ENCODE measurements at places on chromosomes 4 and X.

DNA sequence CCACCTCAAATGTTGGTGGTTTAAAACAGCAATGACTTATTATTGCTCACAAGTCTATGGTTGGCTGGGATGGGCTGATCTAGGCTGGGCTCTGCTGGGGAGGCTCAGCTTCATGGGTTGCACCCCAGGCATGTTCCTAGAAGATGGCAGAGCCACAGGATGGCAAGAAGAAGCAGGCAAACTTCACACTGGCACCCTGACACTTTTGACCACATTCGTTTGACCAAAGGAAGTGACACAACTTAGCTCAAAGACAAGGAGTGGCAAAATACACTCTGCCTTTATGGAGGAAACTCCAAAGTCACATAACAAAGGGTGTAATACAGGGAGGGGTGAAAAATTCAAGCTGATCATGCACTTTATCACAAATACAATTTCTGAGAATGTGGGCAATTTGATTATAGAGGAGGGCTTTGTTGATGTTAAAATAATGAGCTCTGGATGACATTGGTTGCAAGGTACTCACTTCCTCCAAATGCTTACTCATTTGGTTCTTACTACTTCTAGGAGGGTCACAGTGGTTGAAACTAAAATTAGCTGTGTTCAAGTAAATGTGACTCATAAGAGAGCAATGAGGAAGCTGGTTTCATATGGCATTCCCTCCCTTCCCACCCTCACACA, 249.2 kb upstream of the RPS6KA3 start:
- DNase-seq = peak; percentile 31

DNA sequence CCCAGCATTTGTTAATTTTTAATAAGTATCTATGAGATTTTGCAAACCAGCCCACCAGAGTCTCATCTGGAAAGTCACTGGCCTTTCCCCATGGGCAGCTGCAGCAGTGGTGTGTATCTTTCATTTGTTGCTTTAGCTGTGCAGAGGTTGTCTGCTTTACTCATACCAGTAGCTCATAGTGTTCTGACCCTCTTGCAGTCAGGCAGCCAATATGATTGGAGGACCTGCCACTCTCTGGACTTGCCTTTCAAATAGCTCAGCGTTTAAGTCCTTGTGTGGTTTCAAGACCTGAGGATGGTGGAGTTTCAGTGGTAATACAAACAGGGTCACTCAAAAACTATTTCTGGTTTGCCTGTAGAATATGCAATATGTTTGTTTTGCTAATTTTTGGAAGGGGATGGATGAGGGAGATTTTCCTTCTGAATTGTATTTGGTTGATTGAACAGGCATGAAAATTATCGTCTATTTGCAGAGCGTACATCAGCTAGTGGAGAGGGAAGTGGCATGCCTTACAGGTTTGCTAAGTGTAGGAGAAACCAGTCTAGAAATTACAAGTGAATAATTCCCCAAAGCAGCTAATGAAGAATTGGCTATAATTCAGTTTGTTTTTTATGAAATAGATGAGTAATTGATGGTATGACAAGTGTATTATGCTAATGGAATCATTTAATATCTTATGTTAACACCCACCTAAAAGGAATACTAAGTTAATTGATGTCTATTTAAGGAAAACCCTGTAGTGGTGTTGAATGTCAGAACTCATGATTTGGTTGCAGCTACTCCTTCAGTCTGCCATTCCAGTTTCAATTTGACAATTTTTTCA, 8.9 kb downstream of the POLA1 start:
- DNase-seq = no peak

GRCh38 chr4:90061881-90062280, 65.3 kb upstream of the CCSER1 start:
- DNase-seq = no peak

- DNase-seq = no peak
Measured at GRCh38 chr4:112130906-112131305, 14.3 kb upstream of the FAM241A start.

DNA sequence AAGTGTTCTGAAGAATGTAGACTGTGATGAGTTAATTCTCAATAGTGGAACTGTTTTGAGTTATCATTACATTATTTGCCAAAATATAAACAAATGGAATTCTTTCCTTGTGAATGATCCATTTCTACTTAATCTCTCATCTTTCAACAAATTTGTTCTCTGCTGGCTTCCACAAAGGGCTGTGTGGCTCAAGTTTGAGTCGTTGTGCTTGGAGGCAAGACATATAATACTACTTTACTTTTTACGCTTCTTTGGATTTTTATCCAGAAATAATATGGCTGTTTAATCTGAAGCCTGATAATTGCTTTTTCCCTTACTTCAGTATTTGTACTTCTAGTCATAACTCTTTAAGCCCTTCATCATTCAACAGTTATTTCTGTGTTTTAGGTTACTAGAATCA, 169.5 kb downstream of the ARHGAP10 start:
- no peak for DNase-seq

DNA sequence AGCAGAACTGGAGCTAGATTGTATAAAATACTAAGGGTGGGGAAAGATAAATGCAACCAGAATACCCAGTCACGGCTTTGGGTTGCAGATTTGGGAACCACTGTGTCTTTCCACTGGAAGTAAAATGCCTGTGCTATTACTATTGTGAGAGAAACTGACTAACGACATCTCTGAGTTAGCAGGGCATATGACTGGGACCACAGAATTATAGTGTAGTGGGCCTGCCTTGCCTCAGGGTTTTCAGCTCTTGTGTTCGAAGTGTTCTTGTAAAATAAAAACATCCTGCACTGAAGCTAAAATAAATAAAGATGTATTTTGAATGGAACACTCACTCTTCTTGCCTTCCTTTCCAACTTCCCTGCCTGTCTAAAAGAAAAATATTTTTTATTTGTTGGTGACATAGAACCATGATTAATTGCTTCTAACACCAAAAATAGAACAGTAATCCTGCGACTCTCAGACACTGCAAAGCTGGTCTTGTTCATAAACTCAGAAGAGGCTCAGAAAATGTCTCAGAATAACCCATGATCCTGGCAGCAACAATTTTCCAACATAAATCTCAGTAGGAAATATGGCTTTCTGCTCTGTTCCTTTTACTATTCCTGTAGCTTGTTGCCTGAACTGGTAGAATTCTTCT, 104.2 kb downstream of the FAM47B start:
- DNase-seq = no peak

GRCh38 chr4:185481401-185481800, 9.9 kb upstream of the CCDC110 start:
- no peak for DNase-seq

GRCh38 chrX:53681661-53682060, 4.9 kb downstream of the HUWE1 start:
- DNase-seq = no peak

DNA sequence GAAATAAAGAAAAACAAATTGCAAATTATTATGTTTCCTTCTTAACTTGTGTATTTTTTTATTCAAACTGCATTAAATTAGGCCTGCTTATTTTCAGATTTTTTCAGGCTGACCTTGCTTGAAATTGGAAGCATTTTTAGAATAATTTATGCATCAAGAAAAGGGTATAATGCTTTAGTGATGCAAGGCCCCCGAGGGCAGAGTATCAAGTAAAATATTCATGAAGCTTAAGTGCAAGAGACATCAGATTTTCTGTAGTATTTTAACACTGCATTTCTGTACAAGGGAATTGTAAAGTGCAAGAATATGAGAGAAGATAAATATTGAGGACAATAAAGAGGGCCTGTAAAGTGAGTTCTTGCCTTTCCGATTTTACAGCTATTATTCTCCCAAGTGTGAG, 485.8 kb upstream of the ATOH1 start:
- DNase-seq = no peak

GRCh38 chr4:153518001-153518400, 51.8 kb downstream of the TMEM131L start:
- DNase-seq = no peak

DNA sequence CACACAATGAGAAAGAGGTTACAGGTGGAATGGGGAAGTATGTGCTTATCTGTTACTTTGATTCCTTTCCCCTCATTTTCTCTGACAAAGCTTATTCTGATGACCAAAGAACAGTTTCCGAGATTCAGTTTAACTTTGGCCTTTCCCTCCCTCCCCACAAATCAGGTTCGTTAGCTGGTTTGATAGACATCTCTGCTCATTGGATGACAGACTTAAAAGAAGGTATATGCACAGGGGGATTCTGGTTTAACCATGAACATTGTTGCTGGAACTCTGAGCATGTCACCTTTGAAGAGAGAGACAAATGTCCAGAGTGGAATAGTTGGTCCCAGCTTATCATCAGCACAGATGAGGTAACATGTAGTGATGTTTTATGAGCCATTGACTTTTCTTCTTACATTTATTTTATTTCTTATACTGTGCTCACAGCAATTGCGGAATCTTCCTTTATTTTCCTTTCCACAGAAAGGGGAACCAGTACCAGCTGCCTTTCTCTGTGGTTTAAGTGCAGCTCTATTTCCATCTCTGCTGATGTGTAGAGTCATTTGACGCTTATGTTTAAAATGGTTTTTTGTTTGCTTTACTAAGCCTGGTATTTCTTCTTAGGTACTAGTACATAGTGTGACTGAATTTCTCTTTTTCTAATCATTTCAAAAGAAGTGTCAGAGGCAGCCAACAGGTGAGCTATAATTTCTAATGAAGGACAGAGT, 125.0 kb downstream of the AKAP4 start:
- DNase-seq = no peak

GRCh38 chr4:21976166-21976565, 27.6 kb upstream of the KCNIP4 start:
- DNase-seq = no peak

Measured in stimulated activated CD4-positive, alpha-beta T cell treated with anti-CD3 and anti-CD28 coated beads, Interleukin-4, amount 100 ng/mL, for 24 hours (primary cell).